M059J (cell line): ENCODE measurements at places on chromosomes 11 and 22.

DNA sequence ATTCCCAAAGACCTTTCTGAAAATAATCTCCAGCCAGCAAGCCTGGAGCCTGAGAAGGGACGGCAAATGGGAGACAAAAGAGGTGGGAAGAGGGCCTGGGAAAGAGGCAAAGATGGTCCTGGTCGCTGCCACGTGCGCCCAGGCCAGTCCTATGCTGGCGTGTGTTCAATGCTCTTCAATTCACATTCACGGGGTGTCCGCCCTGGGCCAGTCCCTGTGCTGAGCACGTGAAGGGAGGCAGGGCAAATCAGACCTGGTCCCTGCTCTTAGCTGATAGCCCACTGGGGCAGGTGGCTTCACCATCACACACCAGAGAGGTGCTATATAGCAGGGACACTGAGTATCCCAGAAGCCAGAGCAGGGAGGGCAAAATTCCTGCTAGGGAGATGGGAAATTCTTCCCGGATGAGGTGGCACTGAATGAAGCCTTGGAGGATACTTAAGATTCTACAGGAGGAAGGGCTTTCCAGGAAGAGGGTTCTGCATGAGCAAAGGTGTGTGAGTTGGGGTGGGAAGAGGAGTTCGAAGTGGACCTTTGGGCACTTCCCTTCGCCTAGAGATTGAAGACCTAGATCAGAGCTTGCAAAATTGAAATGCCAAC is 148.2 kb downstream of the CHST1 start:
- DNase-seq, result no peak

DNA sequence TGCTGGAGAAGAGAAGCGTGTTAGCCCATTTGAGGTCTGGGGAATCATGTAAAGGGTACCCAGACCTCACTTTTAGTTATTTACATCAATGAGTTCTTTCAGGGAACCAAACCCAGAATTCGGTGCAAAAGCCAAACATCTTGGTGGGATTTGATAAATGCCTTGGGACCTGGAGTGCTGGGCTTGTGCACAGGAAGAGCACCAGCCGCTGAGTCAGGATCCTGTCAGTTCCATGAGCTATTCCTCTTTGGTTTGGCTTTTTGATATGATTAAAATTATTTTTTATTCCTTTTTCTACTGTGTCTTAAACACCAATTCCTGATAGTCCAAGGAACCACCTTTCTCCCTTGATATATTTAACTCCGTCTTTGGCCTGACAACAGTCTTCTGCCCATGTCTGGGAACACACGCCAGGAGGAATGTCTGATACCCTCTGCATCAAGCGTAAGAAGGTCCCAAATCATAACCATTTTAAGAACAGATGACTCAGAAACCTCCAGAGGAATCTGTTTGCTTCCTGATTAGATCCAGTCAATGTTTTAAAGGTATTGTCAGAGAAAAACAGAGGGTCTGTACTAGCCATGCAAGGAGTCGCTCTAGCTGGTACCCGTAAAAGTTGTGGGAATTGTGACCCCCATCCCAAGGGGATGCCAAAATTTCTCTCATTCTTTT is 65.2 kb downstream of the ALX4 start:
- DNase-seq, result peak; percentile 29

- no peak for DNase-seq
These were observed 71.2 kb downstream of the MYO7A start for GRCh38 chr11:77199137-77199745.

GRCh38 chr22:45548247-45548840 is 45.7 kb downstream of the FBLN1 start:
- DNase-seq, result no peak

- peak; percentile 95 for DNase-seq
These were observed at the start of the genes NLRP14 and ZNF214 for GRCh38 chr11:7020183-7020917. NLRP14 (plus strand) TSS chr11:7020479; CDS start chr11:7038587, 18,108 bp downstream. ZNF214 (minus strand) TSS chr11:7020346; CDS start chr11:7002835, 17,511 bp downstream.

- no peak for DNase-seq
These were observed 16.2 kb downstream of the LRRC32 start for GRCh38 chr11:76654298-76654851.

- no peak for DNase-seq
These were observed 217.3 kb upstream of the ARHGAP42 start for GRCh38 chr11:100469835-100470234.

DNA sequence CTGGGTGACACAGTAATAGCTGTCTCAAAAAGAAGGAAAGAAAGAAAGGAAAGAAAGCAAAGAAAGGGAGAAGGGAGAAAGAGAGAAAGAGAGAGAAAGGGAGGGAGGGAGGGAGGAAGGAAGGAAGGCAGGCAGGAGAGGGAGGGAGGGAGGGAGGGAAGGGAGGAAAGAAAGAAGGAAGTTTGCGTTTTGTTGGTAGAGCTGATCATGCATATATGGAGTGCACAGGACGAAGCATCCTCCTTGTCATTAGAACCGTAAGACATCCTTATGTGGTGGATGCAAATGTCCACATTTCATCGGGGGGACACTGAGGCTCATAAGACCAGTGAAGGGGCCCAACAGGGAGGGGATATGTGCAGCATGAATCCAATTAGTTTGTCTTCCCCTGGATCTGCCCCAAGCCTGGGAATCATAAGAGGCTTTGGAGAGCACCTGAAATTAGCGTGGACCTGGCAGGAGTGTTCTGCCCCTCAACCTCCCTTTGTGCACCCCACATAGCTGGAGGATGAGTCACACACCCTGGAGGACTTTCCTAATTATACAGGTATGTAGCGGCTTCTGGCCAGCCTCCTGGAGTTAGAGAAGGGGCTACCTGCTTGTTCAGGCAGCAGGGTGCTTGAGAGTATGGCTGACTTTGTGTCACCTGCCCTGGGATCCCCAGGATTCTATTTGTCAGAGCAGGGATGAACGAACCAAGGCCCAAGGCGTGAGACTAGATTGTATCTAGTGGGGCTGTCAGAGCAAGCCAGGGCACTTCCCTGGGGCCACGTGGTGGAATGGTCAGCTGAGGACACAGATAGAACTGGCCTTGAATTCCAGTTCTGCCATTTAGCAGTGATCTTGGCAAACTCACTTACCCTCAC is 119.7 kb upstream of the CD82 start:
- peak; percentile 58 for DNase-seq

- DNase-seq, result no peak
These were observed 120.5 kb downstream of the HIPK3 start for GRCh38 chr11:33377412-33378370.

- DNase-seq, result no peak
These were observed 794 bp upstream of the FXYD6 start for GRCh38 chr11:117877120-117877784.
